ENCODE measurements at places on chromosomes 6 and 20.

DNA sequence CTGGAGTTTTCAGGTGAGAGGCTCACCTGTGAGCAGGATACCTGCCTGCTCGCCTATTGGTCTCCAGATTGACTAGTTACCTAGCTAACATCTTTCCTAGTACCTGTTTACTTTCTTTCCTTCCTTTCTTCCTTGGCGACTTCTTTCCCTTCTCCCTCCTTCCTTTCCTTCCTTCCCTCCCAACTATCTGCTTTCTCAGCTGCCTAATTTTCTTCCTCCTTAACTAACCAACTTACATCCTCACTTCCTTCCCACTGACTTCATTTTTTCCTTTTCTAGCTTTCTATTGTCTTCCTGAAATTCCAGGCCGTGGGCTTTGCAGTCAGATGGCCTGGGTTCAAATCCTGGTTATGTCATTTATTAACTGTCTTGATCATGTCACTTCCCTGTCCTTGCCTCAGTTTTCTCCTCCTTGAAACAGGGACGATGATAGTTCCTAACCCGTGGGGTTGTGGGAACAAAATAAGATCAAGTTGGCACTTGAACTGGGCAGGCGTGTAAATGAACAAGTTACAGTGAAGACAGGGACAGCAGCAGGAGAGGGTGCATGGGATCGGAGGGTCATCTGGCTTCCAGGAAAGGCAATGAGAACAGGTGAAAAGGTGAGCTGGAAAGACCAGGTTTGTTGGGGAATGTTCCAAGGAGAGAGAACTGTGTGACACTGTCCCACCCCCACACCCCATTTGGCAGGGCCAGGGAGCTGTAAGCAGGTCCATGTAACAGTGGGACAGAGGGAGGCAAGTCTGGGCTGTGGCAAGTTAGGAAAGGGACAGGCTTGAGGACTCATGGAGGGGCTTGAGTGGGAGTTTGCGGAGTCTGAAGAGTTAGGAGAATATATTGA is 540 bp downstream of the SGK2 start:
- DNase-seq, result no peak

DNA sequence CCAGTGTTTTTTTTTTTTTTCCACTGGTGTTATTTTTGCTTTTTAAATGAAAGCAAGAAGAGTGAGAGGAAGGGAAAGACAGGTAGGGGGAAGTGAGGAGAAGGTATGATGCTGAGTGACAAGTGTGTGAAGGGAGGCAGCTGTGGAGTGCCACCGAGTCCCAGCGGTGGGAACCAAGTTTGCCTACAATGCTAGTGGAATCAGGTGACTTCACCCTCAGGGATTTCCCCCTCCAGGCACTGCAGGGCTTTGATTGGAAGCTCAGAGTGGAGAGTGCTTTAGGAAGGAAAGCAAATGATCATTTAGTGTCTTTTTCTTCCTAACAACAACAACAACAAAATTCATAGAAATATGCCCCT is 120.5 kb upstream of the ENPP5 start:
- no peak for DNase-seq

DNA sequence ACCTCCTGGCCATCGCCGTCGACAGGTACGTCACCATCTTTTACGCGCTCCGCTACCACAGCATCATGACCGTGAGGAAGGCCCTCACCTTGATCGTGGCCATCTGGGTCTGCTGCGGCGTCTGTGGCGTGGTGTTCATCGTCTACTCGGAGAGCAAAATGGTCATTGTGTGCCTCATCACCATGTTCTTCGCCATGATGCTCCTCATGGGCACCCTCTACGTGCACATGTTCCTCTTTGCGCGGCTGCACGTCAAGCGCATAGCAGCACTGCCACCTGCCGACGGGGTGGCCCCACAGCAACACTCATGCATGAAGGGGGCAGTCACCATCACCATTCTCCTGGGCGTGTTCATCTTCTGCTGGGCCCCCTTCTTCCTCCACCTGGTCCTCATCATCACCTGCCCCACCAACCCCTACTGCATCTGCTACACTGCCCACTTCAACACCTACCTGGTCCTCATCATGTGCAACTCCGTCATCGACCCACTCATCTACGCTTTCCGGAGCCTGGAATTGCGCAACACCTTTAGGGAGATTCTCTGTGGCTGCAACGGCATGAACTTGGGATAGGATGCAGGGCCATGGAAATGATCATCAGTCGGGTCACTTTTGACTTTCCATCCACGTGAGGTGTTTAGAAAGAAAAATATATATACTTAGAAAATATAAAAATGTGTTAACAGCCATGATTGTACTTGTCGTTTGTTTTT is 868 bp downstream of the MC3R start:
- no peak for DNase-seq

GRCh38 chr6:150569161-150569560 is 30.5 kb upstream of the PLEKHG1 start:
- DNase-seq, result no peak

GRCh38 chr6:48818052-48818412 is 645.0 kb downstream of the MMUT start:
- no peak for DNase-seq

- no peak for DNase-seq
These were observed 1379.0 kb upstream of the MAP3K7 start for GRCh38 chr6:91965872-91966271.

GRCh38 chr6:119669221-119669620 is 319.7 kb upstream of the MAN1A1 start:
- no peak for DNase-seq

GRCh38 chr6:44564906-44565524 is 177.5 kb downstream of the CDC5L start:
- no peak for DNase-seq

- no peak for DNase-seq
These were observed 37.0 kb upstream of the XRN2 start for GRCh38 chr20:21266191-21266536.

DNA sequence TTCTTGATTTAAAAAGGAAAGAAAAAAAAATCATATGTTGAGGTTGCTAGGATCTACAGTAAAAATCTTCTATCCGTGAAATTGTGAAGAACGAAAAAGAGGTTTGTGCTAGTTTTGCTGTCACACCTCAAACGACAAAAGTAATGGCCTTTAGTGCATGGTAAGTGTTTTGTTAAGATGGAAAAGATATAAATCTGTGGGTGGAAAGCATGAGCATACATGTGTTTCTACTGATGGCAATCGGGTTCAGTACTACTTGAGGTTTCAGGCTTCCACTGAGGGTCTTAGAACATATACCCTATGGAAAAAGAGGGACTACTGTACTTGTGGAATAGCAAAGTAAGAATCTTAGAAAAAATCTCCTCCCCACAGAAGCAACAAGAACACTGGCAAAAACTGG is 58.0 kb downstream of the AHI1 start:
- no peak for DNase-seq

DNA sequence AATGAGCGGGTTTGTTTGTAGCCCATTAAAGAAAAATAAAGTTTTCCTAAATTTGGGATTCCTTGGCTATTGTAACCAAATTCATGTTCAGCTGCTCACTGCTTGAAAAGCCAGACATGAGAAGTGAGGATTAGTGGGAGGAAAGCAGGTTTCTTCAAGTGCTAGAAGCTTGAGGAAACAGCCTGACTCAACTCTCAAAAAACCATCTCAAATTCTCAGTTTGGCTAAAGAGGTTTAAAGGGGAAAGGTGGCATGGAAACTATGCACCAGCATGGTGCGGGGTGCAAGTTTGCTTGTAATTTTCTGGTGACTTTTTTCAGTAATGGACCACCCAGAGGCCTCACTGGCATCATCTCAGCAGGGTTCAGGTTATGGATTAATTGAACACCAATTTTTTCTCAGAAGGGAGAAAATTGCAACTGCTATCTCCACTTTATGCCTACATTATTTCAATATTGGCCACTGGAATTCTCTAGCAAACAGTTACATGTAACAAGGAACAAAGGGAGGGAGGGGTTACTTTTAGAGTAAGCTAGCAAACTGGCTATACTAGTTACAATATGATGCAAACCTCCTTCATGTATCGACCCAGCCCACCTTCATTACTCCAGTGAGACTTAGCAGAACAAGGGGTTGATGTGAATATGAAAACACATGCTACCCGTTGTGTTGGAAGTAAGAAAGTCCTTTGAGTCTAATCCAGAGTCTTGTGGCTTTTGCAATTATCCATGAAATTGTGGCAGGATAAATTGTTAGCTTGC is 85.0 kb upstream of the IFNGR1 start:
- no peak for DNase-seq

DNA sequence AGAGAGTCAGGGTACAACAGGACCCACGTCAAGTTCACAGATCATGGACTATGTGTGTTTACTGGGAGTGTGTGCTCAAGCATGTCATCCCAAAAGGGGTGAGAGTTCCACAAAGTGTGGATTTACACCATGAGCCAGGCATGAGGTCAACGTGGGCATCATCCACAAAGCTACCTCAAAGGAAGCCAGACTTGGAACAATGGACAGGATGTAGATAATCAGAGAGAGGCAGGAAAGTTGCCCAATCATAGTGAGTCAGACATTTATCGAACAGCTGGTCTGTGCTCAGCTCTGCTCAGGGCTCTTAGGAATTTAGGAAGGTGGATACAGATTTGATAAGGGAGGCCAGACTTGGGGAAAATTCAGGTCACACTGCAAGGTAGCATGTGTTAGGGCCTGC is 317.2 kb upstream of the CDYL start:
- DNase-seq, result no peak

DNA sequence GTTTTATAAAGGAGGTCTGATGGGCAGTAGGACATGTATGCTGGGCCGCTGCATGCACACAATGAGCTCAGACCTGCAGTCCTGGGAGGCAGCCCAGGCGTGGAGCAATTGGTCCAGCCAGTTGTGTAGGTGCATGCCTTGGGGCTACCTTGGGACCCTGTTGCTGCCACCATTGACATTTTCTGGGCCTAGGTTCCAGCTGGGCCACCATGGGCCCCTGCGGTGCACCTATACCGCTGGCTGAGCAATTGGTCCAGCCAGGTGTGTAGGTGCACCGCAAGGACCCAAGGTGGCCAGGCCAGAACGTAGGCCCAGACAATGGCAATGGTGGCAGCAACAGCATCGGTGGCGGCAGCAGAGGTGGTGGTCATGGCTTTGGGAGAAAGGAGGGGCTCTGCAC is 143.9 kb downstream of the PXDC1 start:
- DNase-seq, result no peak

DNA sequence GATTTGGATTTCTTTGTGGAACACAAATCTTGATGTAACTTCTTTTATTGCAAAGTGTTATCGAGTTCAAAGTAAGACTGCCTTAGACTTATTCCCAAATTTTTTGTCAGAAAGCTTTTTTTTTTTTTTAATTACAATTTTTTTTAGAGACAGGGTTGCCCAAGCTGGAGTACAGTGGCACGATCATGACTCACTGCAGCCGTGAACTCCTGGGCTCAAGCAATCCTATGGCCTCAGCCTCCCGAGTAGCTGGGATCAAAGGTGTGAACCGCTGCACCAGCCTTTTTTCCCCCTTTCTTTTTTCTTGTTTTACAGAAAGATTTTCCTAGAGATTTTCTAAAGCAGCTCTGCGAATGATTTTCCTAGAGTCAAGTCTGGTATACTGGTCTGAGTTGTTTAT is 2.8 kb downstream of the RIOK1 start:
- DNase-seq, result no peak

DNA sequence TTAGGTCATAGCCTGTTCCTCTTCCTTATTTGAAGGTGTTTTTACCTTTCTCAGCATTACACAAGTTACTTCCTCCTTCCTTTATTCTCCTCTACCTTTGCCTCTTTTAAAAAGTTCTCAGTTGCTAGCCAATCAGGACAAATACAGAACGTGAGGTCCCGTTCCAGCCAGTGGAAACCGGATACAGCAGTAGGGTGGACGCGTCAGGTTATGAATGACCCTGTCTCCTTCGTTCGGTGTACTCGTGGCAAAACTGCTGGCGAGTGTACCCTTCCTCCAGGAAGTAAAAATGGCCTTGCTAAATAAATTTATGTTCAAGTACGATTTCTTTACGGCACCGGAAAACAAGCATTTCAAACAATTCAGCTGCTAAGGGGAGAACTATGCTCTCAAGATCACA is 77.0 kb upstream of the MLN start:
- no peak for DNase-seq

GRCh38 chr20:40679184-40679583 is 9.9 kb downstream of the MAFB start:
- DNase-seq, result no peak

DNA sequence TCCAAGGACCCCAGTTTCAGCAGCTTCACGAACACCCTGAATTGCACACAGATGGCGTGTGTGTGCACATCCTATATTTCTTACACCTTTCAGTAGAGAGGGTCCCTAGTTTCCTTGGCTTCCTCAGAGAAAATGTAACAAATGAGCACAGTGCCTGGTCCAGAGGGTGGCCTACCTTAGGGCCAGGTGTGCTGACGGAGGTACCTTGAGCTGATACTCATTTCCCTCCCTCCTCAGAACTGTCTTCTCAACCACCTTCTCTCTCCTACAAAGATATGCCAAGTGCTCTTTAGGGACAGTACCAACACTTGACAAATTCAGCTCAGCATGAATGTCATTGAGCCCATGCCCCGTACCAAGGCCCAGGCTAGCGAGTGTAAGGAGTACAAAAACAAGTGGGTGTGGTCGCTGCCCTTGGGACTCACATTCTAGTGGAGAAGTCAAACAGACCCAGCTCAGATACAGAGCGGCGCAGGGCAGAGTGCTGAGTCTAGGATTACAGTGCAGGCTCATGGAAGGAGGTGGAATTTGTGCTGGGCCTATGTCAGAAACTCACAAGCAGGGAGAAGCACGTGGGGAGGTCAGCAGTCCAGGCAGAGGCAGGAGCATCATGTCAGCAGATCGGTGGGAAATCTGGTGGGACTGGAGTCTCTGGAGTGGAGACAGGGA is 9.6 kb upstream of the BPHL start:
- DNase-seq, result no peak

- no peak for DNase-seq
These were observed 1.7 kb upstream of the ENTPD6 start for GRCh38 chr20:25193843-25194242.

DNA sequence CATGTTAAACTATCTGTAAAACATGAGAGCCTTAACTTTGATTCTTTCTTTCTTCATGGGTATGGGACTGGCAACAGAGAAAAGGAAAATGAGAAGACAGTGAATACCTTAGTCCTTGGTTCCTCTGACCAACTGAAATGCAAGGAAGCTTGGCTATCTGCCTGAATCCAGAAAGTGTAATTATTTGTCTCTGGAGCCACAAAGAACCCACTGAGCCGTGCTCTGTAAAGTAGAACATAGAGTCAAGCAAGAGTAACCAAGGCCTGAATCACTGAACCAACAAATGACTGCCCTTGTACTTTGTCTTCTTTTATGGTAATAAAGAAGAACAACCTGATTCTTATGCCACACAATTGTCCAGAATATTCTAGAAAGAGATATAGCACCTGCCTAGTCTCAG is 27.6 kb downstream of the PKHD1 start:
- DNase-seq, result no peak

DNA sequence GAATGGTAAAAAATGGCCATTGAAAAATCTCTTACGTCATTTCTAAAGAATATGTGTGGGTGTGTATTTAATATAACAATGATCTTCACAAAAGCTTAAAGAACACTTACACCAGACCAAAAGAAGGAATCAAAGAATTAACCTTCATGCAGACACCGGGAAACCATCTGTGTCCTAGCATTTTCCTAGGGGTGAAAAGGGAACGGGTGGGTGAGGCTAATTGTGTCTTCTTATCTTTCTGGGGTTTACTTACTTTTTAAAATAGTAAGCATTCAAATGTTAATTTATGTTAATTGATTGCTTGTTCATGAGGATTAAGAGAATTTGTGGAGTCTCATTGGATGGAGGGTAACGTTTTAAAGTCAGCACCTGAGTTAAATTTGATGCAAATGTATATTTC is 47.5 kb downstream of the BMP2 start:
- no peak for DNase-seq

GRCh38 chr20:63035603-63036185 is 28.9 kb upstream of the BHLHE23 start:
- DNase-seq, result no peak
